ENCODE measurements at places on chromosomes 5 and 9. TPM values are rescaled to one million over a fixed set of nuclear protein-coding genes. Genes with fewer than 3 reads are reported as not detected.

DNA sequence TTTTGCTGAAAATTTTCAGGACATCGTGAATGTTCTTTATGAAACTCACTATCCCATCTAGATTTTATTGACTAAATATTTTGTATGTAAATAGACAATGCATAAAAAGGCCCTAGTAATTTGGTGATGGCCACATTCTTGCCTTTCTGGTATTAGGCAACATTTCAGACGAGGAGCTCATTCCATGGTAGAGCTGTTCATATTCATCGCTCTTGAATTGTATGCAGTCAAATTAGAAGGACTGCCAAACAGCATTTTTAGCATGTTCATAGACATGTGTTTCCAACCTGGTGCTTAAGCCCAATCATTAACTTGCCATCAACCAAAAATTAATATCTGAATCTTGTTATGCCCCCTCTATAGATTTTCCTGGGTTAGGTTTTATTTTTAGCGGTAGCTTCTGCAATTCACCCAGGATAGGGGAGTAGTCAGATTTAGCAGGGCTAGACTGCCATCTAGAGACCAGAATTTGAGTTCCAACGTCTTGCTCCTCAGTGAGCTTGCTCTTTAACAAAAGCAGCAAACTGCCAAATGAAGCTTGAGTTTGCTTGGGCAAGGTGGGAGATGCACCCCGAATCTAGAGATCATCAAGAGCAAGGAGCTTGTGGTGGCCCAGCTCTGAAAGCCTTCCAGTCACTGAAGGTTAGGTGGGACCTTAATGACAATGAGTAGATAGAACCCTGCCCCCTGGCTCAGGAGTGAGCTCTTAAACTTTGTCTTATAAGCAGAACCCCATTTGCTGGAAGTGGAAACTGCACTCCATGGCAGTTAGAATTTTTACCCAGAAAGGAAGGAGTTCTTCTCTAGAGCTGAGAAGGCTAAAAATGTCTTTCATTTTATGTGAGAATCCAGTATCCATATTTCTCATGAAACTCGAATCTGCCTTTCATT lies 456.2 kb downstream of the RASEF start:
- DNase-seq, result peak; percentile 74

DNA sequence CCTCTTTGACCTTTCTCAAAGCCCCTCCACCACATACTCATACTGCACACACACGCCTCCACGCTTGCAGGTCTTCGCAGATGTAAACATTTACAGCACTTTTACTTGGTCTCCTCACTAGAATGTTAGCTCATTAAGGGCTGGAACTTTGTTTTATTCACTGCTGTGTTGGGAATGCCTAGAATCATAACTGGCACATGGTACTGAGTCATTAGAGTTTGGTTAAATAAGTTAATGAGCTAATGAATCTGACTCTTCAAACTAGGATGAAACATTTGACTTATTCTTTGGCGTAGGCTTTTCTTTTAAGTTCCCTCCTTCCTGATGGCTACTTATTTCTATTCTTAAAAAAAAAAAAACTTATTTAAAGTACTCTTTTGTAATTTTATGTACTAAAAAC lies 28.9 kb downstream of the MAN2A1 start:
- DNase-seq, result no peak

- DNase-seq, result no peak
These were observed 286.4 kb downstream of the EBF1 start for GRCh38 chr5:158813275-158813674.

GRCh38 chr5:54049963-54050362 lies 260.4 kb downstream of the ARL15 start:
- no peak for DNase-seq

- no peak for DNase-seq
These were observed 38.7 kb downstream of the LARP1 start for GRCh38 chr5:154793599-154794524.

GRCh38 chr9:35114840-35115628 lies 628 bp downstream of the ATOSB start:
- DNase-seq, result peak; percentile 61

DNA sequence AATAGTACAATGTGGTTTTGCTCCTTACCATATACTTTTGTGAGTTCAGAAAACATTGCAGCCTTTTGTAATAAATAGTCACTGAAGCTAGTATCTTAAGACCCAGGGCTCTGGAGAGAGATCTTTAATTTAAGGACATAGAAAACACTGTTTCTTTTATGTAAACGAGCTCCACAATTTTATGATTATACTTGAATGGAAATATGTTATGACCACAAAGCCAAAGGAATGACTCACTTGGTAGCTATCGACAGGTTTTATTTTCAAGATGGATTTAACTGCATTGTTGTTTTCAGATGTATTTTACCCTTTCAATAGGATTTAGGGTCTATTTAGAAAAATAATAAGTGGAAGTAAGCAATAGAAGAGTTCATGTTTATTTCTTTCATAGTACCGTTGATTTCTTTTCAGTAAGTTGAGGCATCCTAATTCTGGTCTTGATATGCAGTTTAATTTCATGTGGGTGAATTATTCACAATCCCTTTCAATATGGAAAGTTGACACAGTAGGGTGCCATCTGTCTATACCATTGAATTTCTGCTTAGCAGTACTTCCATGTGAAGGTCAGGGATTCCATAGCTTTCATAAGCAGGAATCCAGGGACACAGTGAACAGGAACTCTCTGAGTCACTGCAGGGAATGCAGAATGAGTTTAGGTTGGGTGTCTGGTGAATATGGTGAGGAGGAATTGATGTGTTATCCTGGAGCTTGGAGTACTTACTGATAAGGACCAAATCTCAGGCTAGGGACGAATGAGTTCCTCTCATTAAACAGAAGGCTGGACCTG lies 157.6 kb downstream of the CD180 start:
- peak; percentile 86 for DNase-seq

GRCh38 chr5:141914199-141914743 lies 9.4 kb upstream of the DELE1 start:
- DNase-seq, result no peak

DNA sequence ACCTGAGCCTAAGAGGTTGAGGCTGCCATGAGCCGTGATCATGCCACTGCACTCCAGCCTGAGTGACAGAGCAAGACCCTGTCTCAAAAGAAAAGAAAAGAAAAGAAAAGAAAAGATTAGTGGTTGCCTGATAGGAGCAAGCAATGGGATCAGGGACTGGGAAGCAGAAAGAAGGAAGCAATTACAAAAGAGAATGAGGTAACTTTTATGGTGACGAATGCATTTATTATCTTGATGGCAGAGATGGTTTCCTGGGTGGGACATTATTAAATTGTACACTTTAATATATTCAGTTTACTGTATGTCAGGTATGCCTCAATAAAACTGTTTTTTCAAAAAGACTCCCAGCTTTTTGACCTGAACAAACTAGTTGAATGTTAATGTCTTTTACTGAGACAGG lies 7.5 kb upstream of the PFDN1 start:
- no peak for DNase-seq

GRCh38 chr5:173643964-173644363 lies 27.5 kb upstream of the BOD1 start:
- peak; percentile 7 for DNase-seq

- no peak for DNase-seq
These were observed 210.4 kb upstream of the ELAVL2 start for GRCh38 chr9:24036459-24036858.

Gene SMU1
- total RNA-seq, result 32.1 TPM

Gene ARHGEF28
- total RNA-seq, result 49.3 TPM

Gene PIP5KL1
- 0.60 TPM for total RNA-seq

Gene PCDHGB3
- 3.8 TPM for total RNA-seq

Gene RECK
- 17.2 TPM for total RNA-seq

Gene IL4
- total RNA-seq, result not detected

Measured in lung microvascular endothelial cell (primary cell).